ENCODE measurements at places on chromosomes 5 and 9. TPM values are rescaled to one million over a fixed set of nuclear protein-coding genes. Genes with fewer than 3 reads are reported as not detected.

DNA sequence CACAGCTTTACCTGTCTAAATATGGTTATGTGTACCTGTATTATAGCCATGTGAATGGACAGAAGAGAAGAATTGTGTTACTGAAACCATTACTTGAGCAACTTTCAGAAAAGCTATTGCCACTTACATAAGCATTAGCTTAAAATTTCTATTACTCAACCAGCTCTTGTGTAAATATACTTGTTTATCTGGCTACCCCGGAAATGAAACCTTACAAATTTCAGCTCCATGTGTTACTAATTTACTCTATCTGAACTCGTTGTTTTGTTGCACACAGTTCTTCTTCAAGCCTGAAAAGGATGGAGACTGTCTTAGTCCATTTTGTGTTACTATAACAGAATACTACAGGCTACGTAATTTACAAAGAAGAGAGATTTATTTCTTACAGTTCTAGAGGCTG lies 22.5 kb upstream of the ADAMTSL1 start:
- DNase-seq = peak; percentile 63

- DNase-seq = no peak
Measured at GRCh38 chr5:135042595-135042994, 8.6 kb upstream of the PITX1 start.

DNA sequence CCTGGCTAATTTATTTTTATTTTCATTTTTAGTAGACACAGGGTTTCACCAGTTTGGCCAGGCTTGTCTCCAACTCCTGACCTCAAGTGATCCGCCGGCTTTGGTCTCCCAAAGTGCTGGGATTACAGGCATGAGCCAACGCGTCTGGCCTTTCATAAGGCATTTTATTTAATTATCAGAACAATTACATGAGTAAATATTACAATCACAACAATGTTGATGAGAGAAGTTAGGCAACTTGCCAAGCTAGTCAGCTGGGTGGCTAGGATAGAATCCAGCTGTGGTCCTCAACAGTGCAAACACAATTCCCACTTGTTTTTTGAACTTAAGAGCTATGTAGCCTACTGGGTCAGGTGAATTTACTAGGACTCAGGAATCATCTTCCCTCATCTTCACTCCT lies 22.0 kb downstream of the C9orf57 start:
- no peak for DNase-seq

GRCh38 chr5:157460921-157461792 lies 1.1 kb downstream of the NIPAL4 start:
- no peak for DNase-seq

- peak; percentile 98 for DNase-seq
Measured at GRCh38 chr9:76818271-76818670, 54.0 kb downstream of the PCA3 start.

DNA sequence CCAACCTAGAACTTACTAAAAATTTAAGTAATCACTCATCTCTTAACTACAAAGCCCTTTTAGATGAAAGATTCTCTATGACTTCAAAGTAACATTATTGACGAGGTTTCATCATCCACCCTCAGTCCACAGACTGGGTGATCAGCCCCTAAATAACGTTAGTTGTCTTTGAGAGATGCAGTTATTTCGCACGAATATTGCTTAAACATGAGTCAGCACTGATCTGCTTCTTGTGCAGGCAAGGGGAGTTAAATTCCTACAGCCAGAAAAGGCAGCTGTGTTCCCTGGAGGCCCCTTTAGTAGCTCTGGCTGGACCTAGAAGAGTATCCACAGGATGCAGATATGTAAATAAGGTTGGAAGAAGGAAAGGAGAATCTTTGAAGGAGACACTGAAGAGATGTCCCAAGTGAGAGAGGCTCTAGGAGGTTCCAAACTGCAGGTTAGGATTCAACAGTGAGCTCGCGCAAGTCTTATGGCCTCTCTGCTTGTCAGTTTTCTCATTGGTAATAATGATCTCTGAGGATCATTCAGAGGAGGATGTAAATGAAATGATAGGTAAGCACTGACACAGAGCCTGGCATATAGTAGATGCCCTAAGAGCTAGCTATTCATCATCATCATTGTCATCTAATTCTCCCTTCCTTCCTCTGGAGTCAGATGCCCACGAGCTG lies 122.2 kb upstream of the MAN2A1 start:
- DNase-seq = peak; percentile 40

- DNase-seq = no peak
Measured at GRCh38 chr9:25948182-25948581, 269.9 kb upstream of the TUSC1 start.

- DNase-seq = no peak
Measured at GRCh38 chr9:130932255-130933079, 6.6 kb downstream of the FIBCD1 start.

Gene PCA3
- not detected for total RNA-seq

Gene TLX3
- not detected for total RNA-seq

Gene CLK4
- 36.0 TPM for total RNA-seq

DNA sequence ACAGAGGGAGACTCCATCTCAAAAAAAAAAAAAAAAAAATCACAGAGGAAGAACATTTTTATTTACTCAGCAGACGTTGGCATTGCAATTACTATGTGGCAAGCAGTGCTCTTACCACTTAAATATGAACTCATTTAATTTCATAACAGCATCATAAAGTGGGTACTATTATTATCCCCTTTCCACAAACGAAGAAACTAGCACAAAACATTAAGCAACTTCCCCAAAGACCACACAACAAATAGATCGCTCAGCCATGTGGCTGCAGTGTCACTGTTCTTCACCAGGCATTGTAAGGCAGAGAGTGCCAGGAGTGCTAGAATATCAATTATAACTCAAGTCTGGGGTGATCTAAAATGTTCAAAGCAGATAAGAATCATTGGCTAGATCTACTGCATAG lies 69.8 kb upstream of the PLPP6 start:
- DNase-seq = no peak

Gene PIP5K1B
- not detected for total RNA-seq

DNA sequence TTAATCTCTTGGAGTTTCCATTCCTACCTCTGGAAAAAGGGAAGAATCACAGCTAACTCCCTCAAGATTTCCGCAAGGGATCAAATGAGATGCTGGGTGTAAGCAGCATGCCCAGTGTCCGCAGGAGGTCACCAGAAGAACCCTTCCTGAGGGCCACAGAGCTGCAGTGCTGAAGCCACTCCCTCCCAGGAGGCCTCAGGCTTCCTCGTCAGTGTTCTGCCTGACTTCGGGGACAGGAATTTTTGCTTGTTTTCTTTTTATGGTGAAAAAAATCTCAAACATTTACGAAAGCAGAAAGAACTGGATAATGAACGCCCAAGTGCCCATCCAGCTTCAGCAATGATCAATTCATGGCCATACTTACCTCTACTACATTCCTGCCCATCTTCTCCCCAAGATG lies 183.0 kb downstream of the CDK5RAP2 start:
- DNase-seq = no peak
